NCI-H2081 treated with DMSO at 0.1 percent for 48 hours (cell line): ENCODE measurements at places on chromosomes 5 and 9.

GRCh38 chr5:61993295-61993927, 312.6 kb upstream of the KIF2A start:
- no peak for DNase-seq

DNA sequence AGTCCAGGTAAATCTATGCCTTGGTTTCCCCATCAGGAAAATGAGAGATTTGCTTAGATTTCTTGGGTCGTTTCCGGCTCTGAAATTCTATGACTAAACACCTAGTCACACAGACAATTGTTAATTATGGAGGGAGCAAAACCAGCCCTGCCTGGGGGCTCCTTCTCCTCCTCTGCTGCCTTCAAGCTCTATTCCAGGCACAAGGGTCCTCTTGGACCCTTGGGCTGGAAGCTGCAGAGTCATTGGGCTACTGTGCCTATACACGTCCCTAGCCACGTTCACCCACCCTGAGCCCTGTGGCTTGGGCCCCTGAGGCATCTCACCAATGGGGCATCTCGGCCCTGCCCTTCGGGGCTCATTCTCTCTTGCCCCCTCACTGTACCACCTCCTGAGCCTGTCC, 73.8 kb upstream of the TBC1D2 start:
- no peak for DNase-seq

DNA sequence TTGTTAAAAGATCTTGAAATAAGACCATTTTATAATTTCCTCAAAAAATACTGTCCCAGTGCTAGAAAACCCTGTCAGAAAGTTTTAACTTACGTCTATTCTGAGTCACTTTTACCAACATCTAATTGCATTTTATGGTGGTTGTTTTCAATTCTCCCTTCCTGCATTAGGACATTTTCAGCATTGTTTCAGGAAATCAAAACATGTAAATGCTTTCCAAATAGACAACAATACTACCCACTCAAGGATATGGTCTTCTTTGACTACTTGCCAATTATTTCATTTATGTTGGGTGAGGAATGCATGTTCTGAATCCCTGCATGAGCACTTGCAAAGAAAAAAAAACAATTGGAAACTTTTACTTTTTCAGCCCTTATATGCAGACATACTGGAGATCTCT, 284.6 kb upstream of the PDE4D start:
- no peak for DNase-seq

DNA sequence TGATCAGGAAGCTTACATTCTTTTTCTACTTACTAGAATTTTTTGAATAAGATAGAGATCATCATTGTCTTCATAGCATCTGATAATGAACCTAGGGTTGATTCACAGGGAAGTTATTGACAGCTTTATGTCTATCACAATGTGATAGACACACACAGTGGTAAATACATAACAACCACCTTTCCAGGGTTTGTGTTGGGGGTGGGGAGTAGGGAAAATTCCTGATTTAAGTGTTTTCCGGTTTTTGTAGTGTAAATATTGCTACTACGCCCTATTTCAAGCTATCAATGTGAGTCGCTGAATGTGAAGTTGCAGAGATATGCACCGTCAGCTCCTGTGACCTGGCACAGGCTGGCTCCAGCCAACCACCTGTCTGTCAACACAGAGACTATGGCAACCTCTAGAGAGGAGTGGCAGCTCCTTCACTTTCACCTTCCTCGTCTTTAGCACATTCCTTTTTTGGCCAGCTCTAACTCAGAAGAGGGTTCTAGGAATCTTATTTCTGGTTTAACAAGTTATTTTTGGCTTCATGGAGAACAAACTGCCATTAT, 224.9 kb downstream of the MAT2B start:
- no peak for DNase-seq

DNA sequence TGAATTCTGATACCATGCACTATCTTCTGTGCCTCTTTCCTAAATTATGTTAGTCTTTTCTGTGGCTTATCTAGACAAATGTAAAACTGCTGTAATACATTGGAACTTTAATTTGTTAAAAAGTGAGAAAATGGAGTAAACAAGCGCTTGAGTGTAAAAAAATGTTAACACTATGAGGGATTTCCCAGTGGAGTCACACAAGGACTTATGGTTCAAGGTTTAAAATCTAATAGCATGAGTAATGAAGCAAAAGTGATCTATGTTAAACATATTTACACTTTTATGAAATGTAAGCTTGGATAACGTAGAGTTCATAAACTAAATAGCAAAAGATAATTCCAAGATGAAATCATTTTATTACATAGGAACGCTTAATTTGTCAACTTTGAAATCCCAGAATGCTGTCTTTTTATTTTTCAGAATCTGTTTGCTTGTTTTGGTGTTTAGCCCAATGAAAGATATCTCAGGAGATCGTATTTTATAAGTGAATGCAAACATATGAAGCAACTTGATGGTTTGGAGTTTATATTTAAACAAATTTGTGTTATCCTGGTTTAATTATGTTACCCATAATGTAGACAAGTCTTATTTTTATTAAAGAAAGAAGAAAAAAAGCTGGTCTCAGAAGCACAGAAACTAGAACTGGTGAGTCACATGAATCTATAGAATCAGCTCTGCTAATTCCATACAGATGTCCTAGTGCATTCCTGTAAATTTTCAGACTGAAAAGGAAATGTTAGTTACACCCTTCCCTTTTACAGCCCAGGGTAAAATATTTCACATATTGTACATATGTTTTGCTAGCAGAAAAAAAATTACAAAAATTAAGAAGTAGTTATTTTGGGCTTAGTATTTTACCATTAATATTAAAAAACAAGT, 34.2 kb upstream of the FBN2 start:
- no peak for DNase-seq

GRCh38 chr5:176711883-176712282, 64.6 kb downstream of the TSPAN17 start:
- DNase-seq: no peak

DNA sequence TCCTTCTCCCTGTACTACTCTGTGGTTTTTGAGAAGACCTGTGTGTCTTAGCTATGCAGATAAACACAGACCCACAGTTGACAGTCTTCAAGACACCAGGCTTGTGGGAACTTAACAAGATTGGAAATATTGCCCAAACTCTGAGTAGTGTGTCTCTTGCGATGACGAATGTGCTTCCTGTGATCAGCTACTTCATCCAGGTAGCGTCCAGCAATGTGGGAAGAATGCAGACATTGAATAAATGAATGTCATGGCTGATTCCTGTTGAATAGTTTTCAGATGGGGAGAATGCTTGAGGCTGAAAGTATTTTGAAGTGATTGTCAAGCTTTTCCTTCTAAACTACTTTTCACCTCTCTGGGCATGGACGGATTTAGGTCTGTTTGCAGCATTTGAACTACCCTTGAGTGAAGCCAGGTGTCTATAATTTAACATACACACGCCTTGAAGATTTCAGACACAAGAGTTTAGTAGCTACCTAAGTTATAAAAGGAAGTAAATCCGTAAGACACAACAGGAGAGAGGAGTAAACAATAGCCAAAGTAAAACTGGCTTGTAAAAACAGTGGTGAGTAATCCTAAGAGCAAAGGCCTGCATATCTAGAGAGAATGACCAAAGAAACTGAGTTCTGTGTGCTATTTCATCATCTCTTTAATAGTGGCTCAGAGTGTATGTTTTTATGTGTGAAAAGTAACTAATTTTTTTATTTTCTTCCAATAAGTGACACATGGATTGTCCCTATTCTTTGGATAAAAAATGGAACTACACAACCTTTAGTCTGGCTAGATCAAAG, 30.0 kb upstream of the ARL14EPL start:
- DNase-seq: no peak
